ENCODE measurements at places on chromosomes 2 and 18. TPM values are rescaled to one million over a fixed set of nuclear protein-coding genes. Genes with fewer than 3 reads are reported as not detected.

The HPCAL1 gene
- 21.9 TPM for total RNA-seq

The CAPN14 gene
- 0.98 TPM for total RNA-seq

The ATP6V1C2 gene
- 0.25 TPM for total RNA-seq

The KRTCAP3 gene
- 0.25 TPM for total RNA-seq

The SFXN5 gene
- total RNA-seq: 20.7 TPM

The CNGA3 gene
- 2.5 TPM for total RNA-seq

The KCNE4 gene
- 2.5 TPM for total RNA-seq

The MC5R gene
- 0.25 TPM for total RNA-seq

The LYPD6 gene
- total RNA-seq: 8.1 TPM

The IL36G gene
- total RNA-seq: not detected

The SERPINB3 gene
- not detected for total RNA-seq

The SLC38A11 gene
- total RNA-seq: 1.7 TPM

The KIF5C gene
- total RNA-seq: 366 TPM

The OTOS gene
- not detected for total RNA-seq

The TMEM37 gene
- total RNA-seq: not detected

The TLX2 gene
- not detected for total RNA-seq

The ADD2 gene
- total RNA-seq: 385 TPM

The ASIC4 gene
- total RNA-seq: 3.4 TPM

The CHCHD5 gene
- 5.4 TPM for total RNA-seq

The COPS7B gene
- 19.7 TPM for total RNA-seq

The AKAIN1 gene
- total RNA-seq: 2.5 TPM

The BCL11A gene
- 89.5 TPM for total RNA-seq

The PROKR1 gene
- total RNA-seq: 0.25 TPM

The CCDC148 gene
- 16.7 TPM for total RNA-seq

The TSPYL6 gene
- under 0.01 TPM for total RNA-seq

The GAREM2 gene
- 10.6 TPM for total RNA-seq

The ATP6V1B1 gene
- not detected for total RNA-seq

The SRD5A2 gene
- under 0.01 TPM for total RNA-seq

The AQP12A gene
- not detected for total RNA-seq

The ONECUT2 gene
- 1.2 TPM for total RNA-seq

The TMX3 gene
- total RNA-seq: 49.2 TPM

The SNORC gene
- 0.74 TPM for total RNA-seq
